Stimulated activated CD8-positive, alpha-beta memory T cell treated with anti-CD3 and anti-CD28 coated beads, Interleukin-7, amount 100 ng/mL, for 24 hours (primary cell): ENCODE measurements at places on chromosomes 16 and 17.

DNA sequence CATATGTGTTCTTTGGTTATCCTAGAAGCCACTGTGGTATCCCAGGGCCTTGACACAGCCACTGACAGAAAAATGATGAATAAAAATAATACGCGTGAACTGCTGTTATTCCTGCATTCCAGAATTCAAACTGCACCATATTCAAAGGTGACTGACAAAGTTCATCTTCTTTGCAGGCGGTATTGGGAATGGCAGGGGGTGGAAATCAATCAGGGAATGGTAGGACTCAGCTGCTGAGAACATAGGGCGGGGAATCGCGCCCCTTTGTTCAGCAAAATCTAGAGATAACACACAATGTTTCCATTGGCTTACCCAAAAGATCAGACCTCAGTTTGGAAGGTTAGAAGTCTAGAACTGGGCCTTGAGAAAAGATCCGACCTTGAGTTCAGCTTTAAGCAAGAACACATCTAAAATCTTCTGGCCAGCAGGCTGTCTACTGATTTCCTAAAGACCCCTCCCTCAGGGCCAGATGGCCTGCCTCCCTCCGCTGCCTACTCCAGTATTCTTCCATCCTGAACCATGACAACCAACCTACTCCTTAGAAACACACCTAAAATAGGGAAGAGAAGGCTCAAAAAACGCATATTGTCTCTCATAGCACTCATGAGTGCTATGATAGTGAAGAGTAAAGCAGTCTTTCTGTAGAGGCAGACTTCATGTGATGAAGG, 34.1 kb downstream of the CDK5R1 start:
- no peak for DNase-seq

DNA sequence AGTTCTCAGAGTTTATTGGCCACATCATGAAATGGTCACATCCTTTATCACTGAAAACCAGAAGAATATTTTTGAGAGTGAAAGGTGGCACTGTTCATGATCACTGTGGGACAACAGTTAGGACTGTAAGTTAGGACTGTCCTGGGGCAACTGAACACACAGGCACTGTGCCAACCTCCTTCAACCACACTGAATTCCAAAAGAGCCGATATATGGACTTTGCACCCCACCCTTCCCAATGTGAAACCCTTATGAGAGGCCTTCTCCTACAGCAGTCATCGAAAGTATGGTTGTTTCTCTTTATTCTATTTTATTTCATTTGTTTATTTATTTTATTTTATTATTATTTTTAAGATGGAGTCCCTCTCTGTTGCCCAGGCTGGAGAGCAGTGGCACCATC, 353.5 kb downstream of the TOX3 start:
- no peak for DNase-seq

DNA sequence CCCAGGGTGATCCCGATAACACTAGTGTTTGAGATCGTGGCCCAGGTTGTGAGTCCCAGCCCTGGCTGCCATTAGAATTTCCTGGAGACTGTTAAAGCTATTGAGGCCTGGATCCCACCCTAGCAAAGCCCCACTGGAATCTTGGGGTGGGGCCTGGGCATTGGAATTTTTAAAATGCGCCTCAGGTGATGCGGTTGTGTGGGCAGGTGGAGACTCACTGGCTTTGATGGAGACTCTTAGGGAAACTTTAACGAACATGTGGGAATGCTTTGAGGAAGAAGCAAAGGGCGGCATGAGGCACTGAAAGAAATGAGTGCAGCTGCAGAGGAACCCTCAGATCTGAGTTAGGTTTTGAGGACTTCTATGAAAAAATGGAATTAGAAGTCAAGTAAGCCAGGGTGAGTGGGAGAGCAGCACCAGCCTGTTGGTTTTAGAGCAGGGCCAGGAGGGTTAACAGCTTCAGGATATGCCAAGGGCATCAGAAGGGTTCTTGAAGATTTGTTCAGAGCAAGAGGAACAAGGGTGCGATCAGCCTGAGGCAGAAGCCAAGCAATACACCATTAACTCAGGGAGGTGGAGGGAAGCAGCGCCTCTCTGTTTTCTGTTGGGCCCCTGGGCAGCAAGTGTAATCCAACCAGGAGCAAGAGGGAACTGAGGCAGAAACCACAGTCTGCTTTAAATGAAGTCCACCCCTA, 42.5 kb downstream of the KSR1 start:
- no peak for DNase-seq

DNA sequence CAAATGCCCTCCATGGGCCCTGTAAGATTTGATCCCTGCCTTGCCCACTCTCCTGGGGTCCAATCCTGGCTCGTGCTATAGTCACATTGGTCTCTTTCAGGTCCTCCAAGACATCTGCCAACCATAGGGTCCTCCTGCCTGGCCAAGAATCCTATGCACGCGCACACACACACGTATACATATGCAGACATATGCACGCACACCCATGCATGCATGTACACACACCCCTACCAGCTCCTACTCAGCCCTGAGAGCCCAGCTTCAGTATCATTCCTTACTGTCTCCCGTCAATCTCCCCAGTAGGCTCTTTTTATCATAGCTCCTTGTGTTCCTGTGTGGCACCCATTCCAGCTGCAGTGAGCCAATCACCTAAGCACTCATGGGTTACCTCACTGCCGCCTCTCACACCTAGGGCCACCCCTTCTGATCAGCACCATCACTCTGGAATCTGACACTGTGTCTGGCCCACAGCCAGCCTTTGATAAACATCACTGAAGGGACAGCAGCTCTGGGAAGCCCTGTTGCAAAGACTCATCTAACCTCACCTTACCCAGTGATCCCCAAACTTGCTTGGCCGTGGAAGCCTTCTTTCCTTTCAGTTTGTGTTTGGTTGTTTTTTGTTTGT, 7.9 kb upstream of the DNAH17 start:
- no peak for DNase-seq

GRCh38 chr16:9909072-9909825, 273.0 kb downstream of the GRIN2A start:
- no peak for DNase-seq

DNA sequence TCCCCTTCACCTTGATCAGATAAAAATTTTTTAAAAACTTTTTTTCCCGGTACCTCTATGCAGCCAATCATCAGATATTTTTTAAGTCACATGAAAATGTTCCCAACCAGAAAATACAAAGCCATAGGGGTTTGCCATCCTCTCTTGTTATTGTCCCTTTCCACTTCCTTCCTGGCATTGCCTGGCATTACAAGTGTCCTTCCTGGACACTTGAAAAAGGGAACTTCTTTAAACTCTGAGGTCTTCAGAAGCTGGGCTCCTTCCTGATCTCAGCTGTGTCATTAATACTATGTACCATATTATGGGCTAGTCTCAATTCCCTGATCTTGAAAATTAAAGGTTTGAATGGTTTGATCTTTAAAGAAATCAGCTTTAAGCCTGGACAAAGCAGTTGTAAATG, 64.9 kb downstream of the TEX14 start:
- DNase-seq, result no peak

DNA sequence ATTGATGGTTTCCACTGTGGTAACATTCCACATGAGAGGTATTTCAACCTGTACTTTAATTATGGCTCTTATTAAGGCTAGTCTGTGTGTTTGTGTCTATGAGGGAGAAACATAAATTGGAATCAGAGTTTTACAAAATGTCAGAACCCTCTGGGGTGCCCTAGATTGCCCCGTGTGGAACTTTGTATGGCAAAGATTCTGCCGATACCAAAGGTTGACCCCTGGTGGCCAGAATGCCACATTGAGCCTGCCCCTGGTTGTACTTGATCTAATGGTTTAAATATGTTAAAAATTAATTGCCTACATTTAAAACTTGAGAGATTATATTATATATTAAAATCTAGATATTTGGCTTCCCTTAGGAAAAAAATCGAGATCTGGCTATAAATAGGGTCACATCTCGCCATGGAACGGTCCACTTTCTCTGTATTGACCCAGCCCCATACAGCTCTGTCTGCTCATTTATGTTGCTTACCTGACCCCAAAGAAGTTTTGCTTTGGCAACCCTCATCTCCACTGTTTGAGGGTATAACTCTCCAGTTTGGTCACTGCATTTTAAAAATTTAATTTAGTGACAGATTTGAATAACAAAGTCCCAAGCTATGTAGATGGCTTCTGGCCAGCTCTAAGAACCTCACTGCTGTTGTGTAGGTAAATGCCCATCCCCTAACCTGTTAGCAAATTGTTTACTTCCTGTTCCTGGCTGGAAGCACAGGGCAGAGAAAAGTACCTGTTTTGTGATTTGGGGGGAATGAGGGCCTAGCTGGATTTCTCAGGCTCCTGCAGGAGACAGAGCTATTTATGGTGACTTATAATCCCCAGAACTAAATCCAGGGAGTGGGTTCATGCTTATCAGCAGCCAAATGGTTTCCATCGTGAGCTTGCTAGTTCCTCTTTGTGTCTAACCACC, 95.0 kb downstream of the PLCG2 start:
- peak; percentile 21 for DNase-seq

- no peak for DNase-seq
These were observed 86.4 kb upstream of the ZKSCAN2 start for GRCh38 chr16:25344006-25344405.

GRCh38 chr17:37856245-37856644, 68.0 kb upstream of the TBC1D3K start:
- no peak for DNase-seq

GRCh38 chr16:82400046-82400445, 226.7 kb upstream of the CDH13 start:
- no peak for DNase-seq

DNA sequence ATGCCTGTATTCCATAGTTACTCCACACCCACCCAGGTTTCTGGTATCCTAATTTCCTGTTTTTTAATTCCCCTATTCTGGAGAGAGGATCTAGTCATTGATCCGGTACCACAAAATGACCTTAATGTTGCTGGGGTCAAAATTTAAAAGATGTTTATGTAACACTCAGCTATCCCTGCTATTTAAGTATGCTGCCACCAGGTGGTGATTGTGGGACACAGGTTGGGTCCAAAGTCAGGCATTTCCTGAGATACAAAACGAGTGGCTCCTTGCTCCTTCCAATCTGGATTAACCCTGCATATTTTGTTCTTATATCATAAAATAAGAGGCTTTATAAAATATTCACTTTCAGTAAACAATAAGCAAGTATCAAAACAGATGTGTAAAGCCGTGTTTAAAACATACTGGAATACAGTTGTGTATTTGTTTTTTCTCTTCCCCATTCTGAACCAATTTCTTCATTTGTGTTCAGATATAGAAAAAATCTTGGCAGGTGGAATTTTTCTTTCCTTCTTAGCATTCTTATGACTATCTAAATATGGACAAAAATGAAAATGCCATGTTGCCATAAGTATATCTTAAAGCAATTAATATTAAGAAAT, 16.3 kb downstream of the HS3ST4 start:
- DNase-seq, result no peak

DNA sequence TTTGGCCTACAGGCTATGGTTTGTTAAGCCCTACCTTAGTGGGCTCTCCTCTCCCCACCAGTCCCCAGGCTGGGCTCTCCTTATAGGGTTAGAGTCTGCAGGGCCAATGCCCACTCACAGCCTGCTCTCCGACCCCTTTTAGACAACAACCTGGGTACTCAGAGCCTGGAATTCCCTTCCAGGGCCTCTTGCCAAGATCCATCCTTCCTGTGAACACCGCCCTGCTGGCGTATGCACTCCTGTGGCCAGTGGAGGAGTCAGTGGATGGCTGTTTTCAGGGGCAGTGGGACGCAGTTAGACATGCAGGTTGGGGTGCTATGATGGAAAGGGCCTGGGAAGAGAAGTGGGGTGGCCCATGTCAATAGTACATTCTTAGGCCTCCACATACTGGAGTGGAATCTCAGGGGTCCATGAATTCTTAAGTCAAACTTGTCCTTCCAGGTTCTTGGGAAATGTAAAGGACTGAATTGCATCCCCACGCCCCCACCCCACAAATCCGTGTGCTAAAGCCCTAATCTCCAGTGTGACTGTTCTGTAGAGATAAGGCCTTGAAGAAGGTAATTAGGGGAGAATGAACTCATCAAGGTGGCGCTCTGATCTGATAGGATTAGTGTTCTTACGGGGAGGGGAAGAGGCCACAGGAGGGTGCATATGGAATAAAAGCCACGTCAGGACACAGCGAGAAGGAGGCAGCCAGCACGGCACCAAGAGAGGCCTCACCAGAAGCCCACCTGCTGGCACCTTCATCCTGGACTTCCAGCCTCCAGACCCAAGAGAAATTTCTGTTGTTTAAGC, 81.6 kb upstream of the CACNG5 start:
- no peak for DNase-seq

- DNase-seq, result no peak
These were observed 160.1 kb upstream of the CDH5 start for GRCh38 chr16:66206363-66206762.

DNA sequence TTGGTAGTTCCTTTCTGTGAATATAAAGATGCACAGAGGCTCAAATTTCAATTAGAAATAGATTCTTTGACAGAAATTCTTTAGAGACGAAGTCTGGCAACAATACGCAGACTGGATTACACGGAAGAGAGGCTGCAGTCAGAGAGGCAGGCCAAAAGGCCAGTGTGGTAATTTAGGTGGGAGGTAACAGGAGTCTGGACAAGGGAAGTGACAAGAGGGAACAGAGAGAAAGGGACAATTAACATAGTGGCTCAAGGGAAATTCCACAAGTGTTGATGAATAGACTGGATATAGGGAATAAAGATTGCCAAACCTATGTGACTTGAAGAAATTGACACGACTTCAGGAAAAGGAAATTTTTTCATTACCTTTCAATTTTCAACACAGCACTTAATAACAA, 54.6 kb downstream of the STX8 start:
- DNase-seq, result no peak

- DNase-seq, result no peak
These were observed 65.2 kb upstream of the ZNF469 start for GRCh38 chr16:88317613-88317965.
